Myocyte (in vitro differentiated cells): ENCODE measurements at places on chromosomes 3 and 15.

DNA sequence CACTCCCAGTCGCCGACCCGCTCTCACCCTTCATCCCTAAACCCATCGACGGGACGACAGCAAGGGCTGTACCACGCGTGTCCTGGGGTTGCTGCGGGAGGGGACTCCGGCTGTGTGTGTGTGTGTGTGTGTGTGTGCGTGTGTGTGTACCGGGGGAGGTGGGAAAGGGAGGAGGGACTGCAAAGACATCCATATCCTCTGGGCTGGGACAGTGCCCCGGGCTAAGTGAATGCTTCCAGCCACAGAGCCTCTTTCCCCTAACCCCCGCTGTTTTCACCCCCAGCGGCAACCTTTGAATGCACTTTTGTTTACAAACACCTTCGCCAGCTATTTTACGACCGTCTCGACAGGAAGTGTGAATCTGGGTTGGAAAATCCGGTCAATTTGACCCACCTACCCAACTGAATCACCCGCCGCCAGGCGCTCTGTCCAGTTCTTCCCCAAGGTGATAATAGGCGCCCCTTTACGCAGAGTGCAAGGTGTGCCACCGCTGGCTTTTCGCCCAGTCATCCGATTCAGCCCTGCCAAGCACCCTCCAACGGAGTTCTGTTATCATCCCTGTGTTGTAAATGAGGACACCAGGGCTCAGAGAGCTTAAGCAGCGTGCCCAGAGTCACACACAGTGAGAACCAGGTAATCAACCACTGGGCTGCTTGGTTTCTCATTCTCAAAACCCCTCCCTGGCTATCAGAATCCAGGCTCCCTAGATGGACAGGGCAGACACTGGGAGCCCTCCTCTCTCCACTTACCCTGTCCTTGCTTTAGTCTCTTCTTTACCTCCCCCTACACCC is 739 bp upstream of the AMOTL2 start:
- DNase-seq, result no peak

DNA sequence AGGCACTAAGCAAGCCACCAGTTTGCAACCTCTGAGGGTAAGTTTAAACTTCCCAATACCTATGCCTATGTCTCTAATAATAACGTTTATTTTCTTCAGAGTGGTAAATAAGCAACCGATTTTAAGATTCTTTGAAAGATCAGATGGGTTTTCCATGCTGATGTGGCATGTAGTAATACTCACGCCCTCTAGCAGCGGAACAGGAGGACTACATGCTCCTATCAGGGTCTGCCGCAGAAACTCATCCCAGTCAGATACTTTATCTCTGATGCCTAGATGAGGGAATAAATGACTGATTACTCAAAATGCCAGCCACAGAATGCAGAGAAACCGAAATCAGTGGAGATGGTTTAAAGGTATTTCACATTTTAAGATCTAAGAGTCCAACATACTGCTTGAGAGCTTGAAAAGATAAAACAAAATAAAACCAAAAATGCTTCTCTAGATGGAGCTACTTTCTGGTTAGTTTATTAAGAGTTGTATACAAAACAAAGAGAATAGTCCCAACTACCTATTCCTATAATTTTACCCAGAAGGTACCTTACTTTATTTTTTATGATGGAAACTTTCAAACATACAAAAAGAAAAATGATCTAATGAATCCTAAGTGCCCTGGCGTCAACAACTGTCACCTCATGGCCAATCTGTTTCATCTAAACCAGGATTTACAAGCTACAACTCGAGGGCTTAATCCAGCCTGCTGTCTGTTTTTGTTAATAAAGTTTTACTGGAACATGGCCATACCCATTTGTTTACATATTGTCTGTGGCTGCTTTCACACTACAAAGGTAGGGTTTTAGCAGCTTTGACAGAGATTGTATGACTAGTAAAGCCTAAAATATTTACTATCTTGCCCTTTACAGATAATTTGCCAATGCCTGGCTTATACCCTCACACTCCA is 37.5 kb upstream of the STIMATE start:
- DNase-seq, result peak; percentile 60

GRCh38 chr3:195107593-195107992 is 163.4 kb downstream of the XXYLT1 start:
- DNase-seq, result no peak

- DNase-seq, result peak; percentile 47
These were observed 104.8 kb upstream of the OSTN start for GRCh38 chr3:191094057-191094845.

- DNase-seq, result peak; percentile 51
These were observed 14.3 kb downstream of the TPM1 start for GRCh38 chr15:63056829-63057228.

DNA sequence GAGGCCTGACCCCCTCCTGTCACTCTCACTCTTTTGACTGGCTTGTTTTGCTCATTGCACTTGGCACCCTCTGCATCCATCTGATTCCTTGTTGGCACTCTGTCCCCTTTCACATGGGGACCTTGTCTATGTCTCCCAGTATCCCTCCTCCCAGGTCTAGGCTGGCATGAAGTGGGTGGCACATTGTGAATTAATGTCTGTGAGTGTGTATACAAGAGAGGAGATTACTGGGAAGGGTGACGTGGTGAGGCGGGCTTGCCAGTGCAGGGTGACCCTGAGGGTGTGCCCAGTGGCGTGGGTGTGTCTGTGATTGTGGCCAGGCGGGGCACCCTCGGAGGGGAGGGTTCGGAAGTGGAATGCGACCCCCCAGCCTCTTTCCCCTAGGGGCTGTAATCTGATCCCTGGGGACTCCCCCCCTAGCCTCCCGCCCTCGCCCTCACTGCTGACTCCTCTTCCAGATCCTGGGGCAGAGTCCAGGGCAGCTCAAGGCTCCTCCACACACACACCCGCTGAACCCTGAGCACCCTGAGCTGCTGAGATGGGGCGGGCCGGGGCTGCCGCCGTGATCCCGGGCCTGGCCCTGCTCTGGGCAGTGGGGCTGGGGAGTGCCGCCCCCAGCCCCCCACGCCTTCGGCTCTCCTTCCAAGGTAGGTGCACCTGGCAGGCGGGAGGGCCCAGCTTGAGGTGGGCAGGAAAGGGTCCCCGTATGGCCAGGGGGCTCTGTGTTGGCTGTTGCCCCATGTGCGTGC is at the start of gene SEMA3B:
TSS of gene SEMA3B (plus strand) at position 445 of the 749 bp plus-strand sequence. CDS start at position 539, 94 bp downstream.
- peak; percentile 65 for DNase-seq

- no peak for DNase-seq
These were observed 53.0 kb downstream of the SV2B start for GRCh38 chr15:91152896-91153581.

DNA sequence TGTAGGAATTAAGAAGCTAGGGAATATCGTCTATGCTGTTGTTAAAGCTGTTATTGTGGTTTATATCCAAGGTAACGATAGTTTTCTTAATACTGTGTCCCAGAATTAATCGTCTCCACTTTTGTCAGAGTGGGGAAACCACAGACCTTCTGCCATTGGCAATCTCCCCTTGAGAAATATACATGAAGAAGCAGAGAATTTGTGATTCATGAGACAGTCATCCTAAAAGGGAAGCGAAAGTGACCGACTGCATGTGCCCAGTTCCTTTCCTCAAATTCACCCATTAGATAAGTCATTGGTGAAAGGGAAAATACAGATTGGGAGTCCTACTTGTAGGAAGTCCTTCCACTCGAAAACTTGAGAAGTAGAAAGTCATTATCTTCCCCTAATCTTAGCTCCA is 26.6 kb downstream of the DIPK2A start:
- peak; percentile 70 for DNase-seq

DNA sequence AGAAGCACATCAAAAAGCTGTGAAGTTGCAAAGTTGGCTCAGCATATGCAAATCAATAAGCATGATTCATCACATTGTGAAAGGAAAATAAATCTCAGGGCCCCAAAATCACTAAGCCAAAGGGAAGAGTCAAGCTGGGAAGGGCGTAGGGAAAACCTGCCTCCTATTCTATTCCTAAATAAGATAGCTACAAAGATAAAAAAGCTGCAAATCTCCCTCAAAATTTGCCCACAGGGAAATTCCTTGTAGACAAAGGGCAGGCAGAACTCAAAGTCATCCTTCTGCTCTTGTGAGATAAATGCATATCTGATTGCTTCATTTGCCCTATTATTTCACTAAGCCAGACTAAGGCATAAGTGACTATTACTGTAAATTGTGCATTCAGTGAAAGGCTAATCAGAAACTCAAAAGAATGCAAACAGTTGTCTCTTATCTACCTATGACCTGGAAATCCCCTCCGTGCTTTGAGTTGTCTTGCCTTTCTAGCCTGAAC is 30.5 kb upstream of the CCNL1 start:
- no peak for DNase-seq

DNA sequence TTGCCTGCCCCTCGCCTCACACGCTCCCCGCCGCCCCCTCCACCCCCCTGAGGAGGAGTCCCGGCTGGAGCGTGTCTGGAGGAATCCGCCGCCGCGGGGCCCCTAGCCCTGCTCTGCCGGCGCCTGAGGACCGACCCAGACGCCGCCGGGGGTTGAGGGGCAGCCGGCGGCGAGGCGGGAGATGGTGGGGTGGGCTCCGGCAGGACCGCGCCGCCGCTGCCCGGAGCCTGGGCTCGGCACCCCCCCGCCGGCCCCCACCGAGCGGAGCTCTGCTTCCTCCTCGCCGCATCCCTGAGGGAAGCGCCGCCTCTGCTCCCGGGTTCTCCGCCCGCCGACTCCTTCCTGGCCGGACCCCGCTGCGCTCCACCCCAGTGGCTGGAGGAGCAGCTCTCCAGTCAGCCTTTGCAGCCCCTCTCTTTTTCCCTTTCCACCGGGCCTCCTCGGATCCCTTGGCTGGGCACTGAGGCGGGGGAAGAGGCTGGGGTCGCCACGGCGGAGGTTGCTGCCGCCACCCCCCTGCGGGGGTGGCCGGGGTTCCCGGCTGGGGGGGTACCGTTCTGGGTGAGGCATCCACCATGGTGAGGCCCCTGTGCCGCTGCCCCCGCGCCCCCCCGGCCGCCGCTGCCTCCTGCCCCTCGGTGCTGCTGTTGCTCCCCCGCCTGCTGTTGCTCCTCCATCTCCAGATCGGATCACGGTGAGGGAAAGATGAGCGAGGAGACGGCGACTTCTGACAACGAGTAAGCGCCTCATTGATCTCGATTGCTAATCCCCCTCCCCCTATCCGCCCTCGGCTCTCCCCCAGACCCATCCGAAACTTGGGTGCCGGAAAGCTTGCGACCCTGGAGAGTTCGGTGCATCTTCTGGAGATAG is at the start of gene SPRED1:
TSS of gene SPRED1 (plus strand) at position 356 of the 870 bp plus-strand sequence. CDS start at position 706, 350 bp downstream.
- DNase-seq, result peak; percentile 67

DNA sequence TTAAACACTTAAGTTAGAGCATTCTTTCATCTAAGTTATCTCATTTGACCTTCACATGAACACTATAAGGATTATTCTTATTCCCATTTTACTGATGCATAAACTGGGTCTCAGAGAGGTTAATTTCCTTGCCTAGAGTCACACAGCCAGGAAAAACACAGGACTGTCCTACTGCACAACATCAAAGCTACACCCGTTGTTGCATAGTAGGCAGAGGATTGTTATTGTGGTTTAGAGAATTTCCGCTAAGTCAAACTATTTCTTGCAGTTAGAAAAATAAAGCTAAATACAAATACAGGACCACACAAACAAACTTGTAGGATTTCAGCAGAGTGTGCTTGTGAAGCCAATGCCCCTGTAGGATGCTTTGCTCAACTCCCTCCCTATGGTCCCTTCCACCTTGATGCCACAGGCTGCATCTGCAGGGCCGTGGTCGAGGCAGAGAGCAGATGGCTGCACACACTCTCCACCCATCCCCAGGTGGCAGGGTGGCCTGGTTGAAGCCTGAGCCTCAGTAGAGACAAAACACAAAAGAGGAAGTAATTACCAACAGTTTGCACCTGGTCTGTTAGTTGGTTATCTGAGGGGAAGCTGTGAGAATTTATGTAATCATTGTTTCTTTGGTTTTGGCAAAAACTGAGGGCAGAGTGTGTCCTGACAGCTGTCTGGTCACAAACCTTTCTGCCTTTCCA is 41.1 kb upstream of the SKOR1 start:
- no peak for DNase-seq

- peak; percentile 87 for DNase-seq
These were observed 180.3 kb upstream of the TSC22D2 start for GRCh38 chr3:150227839-150228238.

GRCh38 chr3:189308608-189309007 is 136.8 kb downstream of the TPRG1 start:
- no peak for DNase-seq

- no peak for DNase-seq
These were observed 227.0 kb downstream of the CPNE4 start for GRCh38 chr3:131807822-131808221.
